GM12891 (cell line): ENCODE measurements at places on chromosomes 2 and 18.

- DNase-seq: no peak
Observed at GRCh38 chr18:28854964-28855363, 678.0 kb upstream of the CDH2 start.

DNA sequence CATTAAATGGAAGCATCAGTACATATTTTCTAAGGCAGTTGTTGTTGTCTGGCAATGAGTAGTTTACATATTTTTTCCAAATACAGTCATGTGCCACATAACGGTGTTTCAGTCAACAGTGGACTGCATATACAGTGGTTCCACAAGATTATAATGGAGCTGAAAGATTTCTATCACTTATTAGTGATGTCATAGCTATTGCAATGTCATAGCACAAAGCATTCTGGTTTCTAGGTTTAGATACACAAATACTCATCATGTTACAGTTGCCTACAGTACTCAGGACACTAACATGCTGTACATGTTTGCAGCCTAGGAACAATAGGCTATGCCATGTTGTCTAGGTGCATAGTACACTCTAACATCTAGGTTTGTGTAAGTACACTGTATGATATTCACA lies 45.0 kb downstream of the RND3 start:
- no peak for DNase-seq

DNA sequence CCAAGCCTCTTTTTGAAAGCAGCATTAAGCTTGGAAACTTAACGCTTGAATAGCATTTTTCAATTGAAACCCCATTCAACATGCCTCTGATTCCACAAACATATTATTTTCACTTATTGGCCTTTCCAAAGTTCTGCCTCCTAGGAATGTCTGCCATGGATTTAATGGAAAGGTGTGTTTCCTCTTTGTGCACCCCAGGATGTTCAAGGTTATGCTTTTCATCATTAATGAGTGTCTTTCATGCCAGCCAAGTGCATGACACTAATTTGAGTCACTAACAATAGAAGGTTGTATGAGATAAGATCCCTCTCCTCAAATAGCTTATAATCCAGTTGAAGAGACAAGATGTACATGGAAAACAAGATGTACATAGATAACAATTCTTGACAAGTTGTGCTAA lies 84.7 kb downstream of the ALPK2 start:
- DNase-seq: no peak

- DNase-seq: no peak
Observed at GRCh38 chr2:239009589-239009961, 161.7 kb downstream of the TWIST2 start.

DNA sequence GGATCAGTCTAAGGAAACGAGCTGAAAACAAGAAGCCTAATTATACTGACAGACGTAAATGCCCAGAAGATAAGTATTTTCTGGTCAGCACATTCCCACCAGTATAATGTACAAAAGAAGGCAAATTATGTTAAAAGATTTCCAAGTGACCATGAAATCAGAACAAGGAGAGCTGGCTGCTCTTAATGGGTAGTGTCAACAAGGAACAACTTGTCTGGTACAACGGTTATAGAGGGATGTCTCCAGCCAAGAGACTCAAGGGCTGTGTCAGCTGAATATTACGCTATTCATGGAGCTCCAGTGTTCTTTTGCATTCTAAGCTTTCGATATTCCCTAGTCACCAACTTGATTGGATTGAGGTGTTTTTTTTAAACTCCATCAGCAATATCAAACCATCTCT lies 8.6 kb upstream of the L3MBTL4 start:
- no peak for DNase-seq

GRCh38 chr2:186459009-186459408 lies 27.1 kb upstream of the ZC3H15 start:
- no peak for DNase-seq

DNA sequence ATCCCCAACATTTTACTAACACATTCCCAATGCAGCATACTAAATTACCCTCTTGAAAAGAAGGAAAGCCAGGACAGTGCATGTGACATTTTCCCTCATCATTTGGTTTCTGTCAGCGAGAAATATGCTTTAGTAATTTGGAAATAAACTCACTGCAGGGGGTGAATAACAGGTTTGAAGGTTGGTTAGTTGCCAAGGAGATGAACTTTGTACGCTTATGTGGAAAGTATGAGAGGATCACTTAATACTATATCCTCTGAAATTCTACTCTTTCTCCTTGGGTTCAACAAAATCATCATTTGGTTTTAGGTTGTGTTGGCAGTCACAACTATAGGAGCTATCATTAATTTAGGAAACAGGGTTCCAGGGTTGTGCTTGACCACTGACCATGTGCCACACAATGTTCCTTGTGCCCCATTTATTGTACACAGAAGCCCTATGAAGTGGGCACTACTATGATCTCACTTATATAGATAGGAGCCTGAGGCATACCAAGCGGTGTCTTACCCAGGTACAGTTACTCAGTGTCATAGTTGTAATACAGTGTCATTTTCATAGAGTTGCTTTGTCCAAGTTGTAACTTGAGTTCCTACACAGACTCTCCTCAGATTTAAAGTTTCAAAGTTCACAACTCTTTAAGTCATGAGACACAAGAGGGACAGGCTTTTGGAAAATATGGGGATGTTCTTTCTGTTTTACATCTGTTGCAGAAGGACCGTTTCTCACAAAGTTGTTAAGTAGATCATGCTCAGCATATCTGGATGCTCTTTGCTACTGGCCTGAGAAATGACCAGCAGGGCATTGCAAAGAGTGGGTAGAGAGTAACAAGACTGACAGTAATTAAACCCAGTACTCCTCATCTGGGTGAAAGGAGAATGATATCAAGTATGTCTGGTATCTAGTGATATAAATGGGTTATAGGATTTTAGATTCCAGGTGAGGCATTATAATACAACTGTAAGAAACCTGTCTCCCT lies 91.8 kb downstream of the MAP4K4 start:
- DNase-seq: no peak

DNA sequence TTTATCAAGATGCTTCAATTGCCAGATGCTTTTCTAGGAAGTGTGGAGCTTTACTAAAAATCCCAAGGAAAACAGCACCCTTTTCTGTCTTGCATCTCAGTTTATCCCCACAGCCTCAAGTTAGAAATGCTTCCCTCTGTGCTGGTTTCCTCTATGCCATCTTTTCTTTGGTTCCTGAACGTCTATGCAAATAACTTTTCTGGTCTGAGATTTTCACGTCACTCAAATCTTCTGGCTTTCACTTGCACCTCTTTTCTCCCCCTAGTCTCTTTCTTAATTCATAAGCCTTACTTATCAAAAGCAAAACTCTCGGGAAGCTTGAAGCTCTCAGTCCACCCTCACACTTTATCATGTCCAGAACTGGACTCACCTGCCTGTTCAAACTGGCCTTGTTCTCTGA lies 33.9 kb downstream of the ARHGAP25 start:
- no peak for DNase-seq

DNA sequence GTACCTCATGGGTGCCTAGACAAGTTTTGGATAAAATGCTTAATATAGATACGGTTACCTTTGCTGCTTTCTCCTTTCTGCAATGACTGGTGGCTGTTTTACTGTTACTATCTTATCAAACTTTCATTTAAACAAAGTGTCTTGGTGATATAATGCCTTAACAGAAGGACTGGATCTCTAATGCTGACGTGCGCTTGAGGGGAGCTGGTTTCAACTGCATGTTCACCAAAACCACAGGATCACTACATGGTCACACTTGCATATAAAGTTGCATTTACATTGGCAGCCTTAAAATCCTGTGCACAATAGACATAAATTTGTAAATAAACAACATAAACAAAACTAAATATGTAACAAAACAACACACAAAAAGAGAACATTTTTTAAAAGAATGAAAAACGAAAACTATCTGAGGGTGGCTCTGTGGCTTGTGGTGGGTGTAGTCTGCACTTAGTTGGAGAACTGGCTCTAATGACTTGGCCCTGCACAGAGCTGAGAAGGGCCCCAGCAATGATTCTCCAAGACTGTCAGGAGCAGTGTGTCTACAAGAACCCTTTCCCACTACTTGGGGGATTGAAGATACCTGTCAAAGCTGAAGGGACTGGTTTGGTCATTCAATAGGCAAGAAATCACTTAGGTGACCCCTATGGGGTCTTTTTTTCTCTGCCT lies 135.5 kb downstream of the UXS1 start:
- DNase-seq: no peak

DNA sequence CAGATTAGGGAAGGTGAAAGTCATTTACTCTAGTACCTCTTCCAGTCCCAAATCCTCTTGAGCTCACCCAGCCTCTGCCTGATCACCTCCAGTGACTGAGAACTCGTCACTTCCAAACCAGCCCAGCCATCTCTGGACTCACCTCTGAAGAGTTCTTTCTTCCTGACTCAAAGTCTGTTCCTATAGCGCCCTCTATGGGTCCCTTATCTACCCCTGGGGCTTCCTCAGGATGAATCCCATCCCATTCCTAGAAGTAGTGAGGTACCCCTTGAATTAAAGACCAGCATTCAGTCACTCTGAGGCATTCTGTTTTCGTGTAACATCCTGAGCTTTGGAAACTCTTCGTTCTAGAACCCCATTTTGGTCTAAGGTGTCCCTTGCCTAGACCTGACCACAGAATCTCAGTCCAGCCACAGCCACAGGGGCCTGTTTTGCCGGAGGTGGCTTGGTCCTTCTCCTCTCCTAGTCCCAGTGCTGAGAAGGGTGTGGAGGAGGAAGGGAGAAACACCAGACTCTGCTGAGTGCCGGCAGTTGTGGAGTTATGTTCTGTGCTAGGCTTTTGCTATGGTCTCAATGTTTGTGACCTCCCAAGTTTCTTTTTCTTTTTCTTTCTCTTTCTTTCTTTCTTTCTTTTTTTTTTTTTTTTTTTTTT lies 32.7 kb downstream of the SIX3 start:
- DNase-seq: no peak

- no peak for DNase-seq
Observed at GRCh38 chr18:58033216-58033615, 10.8 kb upstream of the NEDD4L start.

DNA sequence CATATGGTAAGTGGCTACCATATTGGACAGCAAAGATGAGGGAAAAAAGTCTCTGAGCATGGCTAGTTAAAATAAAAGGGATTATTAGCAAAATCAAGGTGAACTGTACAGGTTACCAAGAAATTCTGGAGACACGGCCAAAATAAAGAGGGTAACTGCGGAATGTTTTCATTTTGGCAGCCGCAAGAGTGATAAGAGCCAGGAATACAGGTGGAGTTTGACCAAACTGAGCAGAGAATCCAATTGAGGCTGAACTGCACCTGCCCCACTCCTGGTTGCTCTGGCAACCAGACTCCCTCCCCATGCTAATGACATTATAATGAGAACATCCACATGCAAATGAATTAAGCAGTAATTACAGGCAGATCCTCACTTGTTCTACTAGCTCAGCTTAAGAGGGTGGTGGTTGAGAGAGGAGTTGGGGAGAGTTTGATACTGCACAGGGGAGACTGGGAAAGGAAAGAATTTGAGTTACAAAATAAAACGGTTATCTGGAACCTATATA lies 18.8 kb upstream of the EPHA4 start:
- DNase-seq: no peak

DNA sequence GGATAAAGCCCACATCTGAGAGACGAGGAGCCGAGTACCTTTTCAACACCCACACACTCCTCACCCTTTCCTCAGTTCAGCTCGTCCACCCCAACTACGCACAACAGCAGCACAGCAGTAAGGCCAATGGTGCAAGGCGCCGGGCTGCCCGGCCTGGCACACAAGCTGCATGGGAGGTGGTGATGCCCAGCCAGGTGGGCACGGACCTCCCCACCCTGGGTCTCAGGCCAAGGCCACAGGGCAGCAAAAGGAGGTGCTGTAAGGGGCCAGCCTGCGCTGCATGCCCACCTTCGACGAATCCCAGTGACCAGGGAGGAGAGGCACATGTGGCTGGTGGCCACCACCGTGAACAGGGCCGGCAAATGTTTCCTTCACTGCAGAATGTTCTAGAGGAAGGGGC lies 36.5 kb upstream of the MLPH start:
- DNase-seq: no peak

DNA sequence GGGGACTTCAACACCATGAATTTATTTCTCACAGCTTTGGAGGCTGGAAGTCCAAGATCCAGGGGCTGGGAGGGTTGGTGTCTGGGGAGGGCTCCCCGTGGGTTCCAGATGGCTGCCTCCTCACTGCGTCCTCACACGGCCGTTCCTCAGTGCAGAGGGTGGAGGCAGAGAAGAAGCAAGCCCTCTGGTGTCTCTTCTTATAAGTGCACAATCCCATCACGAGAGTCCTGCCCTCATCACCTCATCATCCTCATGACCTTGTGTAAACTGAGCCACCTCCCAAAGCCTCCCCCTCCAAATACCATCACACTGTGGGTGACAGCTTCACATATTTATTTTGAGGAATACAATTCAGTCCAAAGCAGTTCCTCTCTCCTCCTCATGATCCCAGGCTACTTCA lies 26.3 kb downstream of the TMEM163 start:
- no peak for DNase-seq

DNA sequence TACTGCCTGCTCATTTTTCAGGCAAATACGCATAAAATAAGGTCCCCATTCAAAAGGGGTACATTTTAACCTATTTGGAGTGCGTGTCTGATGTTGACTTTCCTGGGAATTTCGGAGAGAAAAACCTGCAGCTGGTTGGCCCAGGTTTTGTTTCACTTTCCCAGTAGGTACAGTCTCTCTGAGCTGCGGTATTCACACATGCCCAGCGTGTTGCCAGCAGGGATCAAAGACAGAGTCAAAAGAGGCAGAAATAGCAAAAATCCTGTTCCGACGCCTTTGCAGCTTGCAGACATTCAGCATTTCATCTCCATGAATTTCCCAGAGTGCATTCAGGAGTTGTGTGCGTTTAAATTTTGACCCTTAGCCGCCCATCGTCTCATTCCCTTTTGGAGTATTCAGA lies 855.4 kb upstream of the CELF4 start:
- DNase-seq: no peak

DNA sequence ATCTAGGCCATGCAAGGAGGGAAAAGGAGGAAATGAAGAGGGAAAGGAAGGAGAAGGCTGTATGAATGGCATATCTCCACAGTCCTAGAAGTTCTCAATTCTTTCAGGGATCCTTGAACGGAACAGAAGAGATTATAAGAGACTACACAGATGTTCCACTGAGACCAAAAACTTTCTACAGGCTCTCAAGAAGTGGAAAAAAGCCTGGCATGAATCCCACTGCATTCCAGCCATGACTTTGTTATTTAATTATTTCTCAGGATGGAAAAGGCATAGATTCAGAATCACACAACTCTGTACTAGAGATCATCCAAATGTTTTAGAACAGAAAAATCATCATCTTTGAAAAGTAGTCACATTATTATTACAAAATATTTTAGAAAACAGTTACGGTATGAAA lies 131.7 kb upstream of the CDH20 start:
- no peak for DNase-seq

DNA sequence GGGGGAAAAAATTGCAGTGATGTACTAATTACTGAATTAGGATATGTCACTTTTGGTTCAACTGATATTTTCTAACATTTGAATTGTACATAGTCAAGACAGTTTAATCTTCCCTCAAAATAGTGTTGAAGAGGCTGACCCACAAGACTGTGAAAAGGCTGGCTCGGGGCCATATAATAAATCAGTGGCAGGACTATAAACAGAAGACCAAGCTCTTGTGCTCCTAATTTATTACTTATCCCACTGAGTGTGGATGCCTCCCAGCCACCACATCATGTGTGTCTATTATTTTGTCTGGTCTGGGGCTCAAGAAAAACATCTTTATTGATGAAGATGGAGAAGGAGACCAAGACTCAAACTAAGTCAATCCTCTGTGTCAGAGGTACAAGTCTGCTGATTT lies 64.4 kb downstream of the PLEKHM3 start:
- no peak for DNase-seq

- no peak for DNase-seq
Observed at GRCh38 chr18:62017618-62018017, 124.8 kb upstream of the RNF152 start.

- no peak for DNase-seq
Observed at GRCh38 chr2:238425979-238426567, 654 bp upstream of the ASB1 start.
